RWPE1 (cell line): ENCODE measurements at places on chromosomes 6 and 20.

DNA sequence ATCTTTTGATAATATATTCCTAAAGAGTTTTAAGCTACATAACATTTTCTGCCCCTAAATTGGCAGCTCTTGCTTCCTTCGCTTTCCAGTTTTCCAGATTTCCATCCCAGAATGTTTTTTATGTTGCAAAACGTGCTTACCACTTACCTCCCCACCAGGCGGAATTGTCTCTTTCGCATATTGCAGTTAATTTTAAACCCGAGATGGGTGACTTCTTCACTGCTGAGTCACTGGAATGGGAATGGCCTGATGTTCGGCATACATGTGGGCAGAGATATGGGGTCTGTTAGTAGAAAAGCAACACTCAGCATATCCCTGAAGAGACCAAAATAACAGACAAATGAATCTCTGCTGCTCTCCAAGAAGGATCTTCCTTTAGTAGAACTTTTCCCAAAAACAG, 491.2 kb downstream of the PREX1 start:
- no peak for DNase-seq

- no peak for DNase-seq
Observed at GRCh38 chr6:105034470-105034869, 77.6 kb downstream of the LIN28B start.

DNA sequence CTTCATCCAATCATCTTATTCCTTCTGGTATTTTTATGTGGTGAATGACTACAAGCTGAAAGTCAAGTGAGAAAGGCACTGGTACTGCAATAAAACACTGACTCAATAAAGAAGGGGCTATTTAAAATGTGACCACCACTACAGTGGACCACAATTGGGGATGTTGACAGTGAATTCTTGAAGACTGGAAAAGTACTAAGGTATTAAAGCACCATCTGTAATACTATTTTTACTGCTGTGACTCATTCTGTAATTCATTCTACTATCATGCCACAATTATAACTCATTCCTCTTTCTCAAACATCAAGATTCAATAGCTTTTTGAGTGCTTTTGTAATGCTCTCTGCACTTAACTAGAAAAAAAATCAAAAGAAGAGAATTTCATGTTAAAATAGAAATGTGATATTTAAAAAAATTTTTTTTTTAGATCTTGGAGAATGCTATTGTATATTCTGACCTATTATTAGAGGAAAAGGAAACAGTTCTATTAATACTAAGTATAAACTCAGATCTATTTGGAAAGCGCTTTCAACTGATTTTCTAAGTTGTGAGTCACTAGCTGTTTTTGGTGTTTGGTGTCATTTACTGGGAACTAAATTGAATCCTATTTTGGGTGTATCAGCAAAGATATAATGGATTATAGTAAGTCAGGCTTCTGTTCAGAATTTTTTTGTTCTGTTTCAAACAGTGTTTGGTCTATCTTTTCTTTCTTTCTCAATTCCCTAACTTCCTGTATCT, 104.7 kb upstream of the TMEM170B start:
- peak; percentile 53 for DNase-seq

DNA sequence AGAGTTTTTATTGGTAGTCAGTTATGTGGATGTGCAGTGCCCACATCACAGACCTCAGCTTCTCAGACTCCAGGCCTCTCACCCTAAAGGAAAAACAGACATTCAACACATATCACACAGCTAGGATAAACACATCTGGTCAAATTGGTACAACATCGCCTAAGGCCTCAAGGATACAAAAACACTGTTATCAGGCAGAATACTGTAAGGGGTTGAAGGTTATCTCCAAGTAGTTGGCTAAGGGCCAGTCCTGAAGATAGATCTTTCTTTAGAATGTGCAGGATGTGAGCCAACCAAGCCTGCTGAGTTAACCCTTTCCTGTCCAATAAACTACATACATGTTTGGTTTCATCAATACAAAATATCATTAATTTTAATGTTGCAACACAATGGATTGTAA, 308.4 kb upstream of the GJE1 start:
- DNase-seq: no peak

DNA sequence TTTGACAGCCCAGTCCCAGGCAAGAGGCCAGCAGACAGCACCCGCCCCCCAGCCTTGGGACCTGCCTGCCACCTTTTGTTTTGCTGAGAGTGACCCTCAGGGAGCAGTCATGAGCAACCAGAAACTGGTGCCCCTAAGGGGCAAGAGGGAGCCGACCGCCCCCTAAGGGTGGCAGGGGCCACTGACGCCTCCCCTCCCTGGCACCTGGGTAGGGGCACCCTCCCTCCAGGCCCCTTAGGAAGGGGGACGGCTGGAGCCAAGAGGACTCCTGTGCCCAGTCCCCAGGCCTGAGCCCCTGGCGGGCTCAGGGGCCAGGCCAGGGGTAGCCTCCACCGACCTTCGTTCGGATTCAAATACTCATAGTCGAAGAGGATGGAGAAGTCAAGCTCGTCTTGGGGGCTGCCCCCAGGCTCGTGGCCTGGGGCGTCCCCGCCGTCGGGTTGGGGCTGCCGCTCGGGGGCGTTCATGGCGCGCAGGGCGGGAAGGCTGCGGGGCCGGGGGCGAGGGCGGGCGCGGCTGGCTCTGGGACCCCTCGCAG, 417 bp downstream of the NFATC2 start:
- DNase-seq: no peak

- peak; percentile 35 for DNase-seq
Observed at GRCh38 chr6:168968228-168968627, 285.4 kb downstream of the THBS2 start.

GRCh38 chr20:20582734-20583133, 129.7 kb downstream of the RALGAPA2 start:
- DNase-seq: no peak

DNA sequence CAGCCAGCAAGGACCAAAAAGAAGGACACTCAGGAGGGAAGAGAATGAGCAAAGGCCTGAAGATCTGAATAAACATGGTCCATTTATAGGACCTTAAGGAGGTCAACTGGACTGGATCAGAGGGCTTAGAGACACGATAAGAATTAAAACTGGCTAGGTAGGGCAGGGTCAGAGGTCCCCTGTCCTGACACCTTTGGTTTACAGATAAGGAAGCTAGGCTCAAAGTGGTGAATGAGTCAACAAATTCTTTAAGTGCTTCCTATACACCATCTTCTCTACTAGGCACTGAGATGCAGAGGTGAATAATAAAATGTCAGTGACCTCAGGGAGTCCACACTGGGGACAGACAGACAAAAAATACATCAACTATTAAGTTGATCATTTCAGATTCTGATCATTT, 70.3 kb downstream of the HIVEP2 start:
- no peak for DNase-seq

DNA sequence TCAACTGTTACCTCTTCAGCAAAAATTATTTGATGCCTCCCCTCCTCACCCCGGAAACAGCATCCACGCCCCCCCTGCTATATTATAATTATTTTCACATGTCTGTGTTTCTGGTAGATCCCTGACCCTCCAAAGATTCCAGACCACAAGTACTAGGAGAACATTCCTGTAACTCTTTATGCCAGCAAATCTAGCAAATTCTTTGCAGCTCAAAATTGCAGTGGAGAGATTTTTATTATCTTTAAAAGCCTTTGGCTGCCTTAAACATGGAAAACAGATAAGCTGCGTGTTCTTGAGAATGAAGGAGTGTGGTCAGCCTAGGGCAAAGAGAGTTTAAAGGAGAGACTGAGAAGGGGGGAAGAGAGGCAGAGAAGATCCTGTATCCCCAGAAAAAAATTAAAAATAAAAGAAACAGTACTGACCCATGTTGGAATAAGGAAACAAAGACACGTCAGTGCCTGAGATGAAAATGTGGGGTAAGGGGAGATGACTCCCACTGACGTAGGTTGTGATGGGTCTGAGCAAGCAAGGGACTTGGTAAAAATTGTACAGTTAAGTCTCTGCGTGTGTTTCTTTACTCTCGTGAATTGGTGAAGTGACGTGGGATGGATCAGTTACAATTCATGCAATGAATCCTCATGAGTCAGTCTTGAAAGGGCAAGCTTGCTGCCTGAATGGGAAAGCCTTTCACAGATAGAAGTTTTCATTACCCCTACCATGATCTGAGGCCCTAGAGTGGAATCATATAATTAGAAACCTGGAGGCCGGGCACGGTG, 8.3 kb downstream of the ID4 start:
- no peak for DNase-seq

GRCh38 chr6:70839286-70840266, 117.3 kb downstream of the B3GAT2 start:
- no peak for DNase-seq

- no peak for DNase-seq
Observed at GRCh38 chr6:137120748-137121147, 52.7 kb downstream of the IL22RA2 start.

- no peak for DNase-seq
Observed at GRCh38 chr6:149694921-149695320, 23.0 kb downstream of the LATS1 start.

DNA sequence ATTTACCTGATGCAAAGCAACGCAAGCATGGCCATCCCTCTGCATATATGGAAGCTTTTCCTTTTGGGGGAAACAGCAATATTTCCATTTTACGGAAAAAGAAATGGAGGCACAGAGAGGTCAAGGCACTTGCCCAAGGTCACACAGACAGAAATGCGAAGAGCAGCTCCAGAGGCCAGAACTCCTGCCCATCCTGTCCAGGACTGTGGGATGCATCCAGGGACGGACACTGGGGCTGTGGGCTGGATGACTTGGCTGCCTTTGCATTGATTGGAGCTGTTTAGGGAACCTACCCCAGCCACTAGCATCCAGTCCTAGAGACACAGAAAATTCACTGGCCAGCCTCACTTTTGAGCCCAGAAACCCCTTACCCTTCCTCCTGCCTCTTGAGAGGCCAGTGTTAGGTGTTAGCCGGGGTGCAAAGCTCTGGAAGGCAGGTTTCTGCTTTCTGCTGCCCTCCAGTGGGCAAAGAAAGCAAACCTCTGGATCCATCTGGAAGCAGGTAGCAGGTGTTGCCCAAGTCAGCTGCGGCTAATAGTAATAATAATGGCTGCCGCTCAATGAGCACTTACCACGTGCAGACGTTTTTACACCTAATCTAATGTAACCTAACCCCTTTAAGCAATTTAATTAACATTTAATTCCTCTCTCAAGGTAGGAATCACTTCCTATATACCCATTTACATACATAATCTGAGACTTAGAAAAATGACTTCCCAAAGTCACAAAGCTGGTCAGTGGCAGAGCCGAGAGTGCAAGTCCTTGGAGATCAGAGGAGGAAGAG, 31.7 kb upstream of the CCN5 start:
- peak; percentile 93 for DNase-seq

- peak; percentile 86 for DNase-seq
Observed at GRCh38 chr20:17558154-17558940, 11.5 kb upstream of the DSTN start.

DNA sequence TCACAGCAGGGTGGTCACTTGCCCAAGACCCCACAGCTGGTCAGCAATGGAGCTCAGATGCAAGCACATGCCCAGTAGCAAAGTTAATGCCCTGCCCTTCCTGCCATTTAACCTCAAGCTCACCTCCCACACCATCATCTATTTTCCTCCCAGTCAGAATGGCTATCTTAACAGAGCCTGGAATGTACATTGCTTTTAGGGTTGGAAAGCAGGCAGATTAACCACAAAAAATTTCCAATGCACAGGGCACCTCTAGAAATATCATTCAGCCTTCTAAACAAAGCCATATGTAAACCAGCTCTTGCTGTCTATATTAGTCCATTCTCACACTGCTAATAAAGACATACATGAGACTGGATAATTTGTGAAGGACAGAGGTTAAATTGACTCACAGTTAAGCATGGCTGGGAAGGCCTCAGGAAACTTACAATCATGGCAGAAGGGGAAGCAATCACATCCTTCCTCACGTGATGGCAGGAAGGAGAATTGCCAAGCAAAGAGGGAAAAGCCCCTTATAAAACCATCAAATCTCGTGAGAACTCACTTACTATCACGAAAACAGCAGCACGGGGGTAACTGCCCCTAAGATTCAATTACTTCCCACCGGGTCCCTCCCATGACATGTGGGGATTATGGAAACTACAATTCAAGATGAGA, 106.9 kb downstream of the FYN start:
- no peak for DNase-seq

DNA sequence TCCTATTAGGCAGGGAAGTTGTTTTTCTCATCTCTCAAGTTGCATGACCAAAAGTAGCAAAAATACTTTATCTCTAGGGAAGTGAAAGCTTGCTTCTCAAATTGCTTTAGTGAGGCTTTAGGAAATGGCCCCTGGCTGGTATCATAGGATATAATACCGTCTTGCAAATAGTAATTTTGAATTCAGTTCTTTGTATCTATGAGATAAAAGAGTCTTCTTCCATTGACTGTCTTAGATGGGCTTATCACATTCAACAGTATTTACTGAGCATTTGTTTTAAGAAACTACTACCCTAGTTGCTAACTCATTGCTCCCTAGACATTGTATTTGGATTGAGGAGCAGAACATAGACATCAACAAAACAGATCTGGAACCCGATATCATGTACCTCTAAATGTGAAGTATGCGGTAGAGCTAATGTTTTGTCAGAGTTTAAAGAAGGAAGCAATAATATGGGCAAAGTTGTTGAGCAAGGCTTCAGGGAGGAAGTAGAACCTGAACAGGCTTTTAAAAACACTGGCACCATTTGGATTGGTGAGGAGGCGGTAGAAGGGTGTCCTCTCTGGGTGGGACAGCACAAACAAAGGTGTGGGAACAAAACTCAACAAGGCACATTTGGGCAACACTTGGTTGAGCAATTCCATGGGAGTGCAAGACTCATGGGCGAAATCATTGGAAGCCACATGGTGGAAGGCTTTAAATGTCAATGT, 101.5 kb downstream of the SGK1 start:
- DNase-seq: no peak
